ENCODE measurements at places on chromosomes 1 and 21. TPM values are rescaled to one million over a fixed set of nuclear protein-coding genes. Genes with fewer than 3 reads are reported as not detected.

PRKACB gene
- 28.0 TPM for total RNA-seq

DNA sequence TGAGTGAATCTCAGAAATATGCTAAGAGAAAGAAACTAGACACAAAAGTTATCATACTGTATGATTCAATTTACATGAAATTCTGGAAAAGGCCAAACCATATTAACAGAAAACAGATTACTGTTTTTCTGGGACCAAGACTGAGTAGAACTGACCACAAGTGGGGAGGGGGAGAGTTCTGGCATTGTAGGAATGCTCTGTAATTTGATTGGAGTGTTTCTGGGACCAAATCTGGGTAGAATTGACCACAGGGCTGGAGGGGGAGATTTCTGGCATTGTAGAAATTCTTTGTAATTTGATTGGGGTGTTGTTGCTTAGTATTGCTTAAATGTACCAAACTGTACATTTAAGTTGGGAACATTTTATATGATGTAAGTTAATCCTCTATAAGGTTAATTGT, 3.4 kb upstream of the OR10K1 start:
- no peak for DNase-seq

DNA sequence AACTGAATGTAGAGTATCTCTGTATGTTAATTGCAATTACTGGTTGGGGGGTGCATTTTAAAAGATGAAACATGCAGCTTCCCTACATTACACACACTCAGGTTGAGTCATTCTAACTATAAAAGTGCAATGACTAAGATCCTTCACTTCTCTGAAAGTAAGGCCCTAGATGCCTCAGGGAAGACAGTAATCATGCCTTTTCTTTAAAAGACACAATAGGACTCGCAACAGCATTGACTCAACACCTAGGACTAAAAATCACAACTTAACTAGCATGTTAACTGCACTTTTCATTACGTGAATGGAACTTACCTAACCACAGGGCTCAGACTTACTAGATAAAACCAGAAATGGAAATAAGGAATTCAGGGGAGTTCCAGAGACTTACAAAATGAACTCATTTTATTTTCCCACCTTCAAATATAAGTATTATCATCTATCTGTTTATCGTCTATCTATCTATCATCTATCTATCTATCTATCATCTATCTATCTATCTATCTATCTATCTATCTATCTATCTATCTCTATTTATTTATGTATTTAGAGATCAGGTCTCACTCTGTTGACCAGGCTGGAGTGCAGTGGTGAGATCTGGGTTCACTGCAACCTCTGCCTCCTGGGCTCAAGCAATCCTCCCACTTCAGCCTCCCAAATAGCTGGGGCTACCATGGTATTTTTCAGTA, 47.8 kb downstream of the CHML start:
- DNase-seq = no peak

GJA4 gene
- 35.9 TPM for total RNA-seq

ZBTB8A gene
- total RNA-seq = 8.9 TPM

DNA sequence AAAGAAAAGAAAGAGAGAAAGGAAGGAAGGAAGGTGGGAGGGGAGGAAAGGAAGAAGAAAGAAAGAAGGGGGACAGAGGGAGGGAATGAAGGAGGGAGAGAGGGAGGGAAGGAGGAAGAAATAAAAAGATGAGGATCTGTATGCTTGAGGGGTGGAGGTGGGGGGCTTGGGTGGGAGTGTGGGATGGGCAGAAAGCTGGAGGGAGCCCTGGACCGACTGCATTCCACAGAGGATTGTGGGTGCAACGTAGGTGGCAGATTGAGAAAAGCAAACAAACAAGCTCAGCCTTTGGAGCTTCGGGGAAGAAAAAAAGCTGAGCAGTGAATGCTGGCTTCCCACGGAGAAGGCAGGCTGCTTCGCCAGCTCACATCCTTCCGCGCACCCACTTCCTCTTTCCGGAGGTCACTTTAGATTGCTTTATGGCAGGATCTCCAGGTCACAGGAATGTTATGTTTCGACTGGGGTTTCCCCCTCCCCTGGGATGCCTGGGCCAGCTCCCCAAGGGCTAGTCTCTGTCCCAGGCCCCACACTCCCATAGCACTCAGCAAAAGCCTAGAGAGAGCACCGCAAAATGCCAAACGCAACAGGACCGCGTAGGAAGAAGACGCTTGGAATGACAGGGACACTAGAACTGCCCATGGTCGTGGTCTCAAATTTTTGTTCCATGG, 20.7 kb upstream of the LGALS8 start:
- peak; percentile 69 for DNase-seq

GRCh38 chr1:222233444-222234158, 314.3 kb downstream of the HHIPL2 start:
- DNase-seq = no peak

GRCh38 chr1:156998840-156999500, 46.6 kb downstream of the ARHGEF11 start:
- DNase-seq = no peak

DNA sequence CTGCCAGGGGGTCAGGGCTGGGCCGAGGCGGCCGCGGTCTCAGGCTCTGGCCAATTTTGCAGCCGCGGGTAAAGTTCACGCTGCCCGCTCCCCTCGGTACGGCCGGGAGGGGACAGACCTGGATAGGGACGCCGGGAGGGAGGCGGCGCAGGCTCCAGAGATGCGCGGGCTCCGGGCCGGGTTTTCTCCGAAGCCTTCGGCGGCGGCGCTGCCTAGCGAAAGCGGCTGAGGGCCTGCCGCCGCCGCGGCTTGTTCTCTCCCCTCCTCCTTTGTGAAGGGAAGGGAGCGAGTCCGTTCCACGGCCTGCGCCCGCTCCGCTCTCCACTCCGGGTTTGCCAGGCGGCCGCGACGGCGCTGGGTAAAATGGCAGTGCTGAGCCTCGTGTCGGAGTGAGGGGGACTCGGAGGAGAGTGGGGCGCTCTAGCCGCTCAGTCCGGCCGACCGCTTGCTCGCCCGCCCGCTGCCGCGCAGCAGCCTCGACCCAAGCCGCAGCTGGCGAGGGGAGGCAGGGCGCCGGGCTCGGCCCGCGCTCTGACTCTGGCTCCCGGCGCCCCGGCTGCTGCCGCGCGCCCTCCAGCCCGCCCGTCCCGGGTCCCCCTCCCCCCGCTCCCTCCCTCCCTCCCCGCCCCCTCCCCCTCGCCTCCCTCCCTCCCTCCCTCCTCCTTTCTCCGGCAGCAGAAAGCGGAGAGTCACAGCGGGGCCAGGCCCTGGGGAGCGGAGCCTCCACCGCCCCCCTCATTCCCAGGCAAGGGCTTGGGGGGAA, at the start of gene ARID1A:
ARID1A (plus strand) TSS at position 660 of the 763 bp plus-strand sequence. CDS start 389 bp downstream, outside the sequence.
- peak; percentile 97 for DNase-seq

NPHP4 gene
- 18.0 TPM for total RNA-seq

FLG gene
- total RNA-seq = 0.04 TPM

WLS gene
- 81.9 TPM for total RNA-seq

OVAAL gene
- total RNA-seq = not detected

DNA sequence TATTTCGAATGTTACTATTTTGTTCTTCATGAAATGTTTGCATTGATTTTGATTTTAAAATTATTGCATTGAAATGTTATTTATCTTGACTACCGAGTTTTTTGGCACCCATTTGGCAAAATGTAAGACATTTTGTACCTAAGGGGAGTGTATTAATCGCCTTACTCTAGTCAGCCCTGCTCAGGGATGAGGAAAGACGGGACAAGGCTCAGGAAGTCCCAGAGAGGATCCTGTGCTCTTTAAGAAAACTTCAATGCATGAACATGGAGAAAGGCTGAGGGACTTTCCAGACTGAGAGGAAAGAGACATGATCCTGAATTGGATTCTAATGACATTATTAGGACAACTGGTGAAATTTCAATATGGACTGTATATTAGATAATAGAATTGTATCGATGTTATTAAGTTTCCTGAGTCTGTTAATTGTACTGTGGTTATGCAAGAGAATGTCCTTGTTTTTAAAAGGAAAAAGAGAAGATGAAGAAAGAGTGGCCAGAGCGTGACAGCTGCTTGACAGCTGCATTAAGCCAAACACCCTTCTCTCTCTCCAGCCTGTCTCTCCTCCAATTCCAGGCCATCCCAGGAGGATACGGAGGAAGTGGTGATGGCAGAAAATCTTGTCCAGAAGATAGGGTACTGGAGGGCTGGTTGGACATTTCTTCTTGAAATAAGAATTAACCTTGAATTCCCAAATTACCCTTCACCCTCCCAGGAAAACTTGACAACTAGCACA, 66.0 kb downstream of the PLEKHA6 start:
- no peak for DNase-seq

- DNase-seq = no peak
Measured at GRCh38 chr21:31337086-31337485, 7.0 kb downstream of the TIAM1 start.

GJA9 gene
- total RNA-seq = not detected

ST6GALNAC3 gene
- 12.3 TPM for total RNA-seq

GRCh38 chr1:90356991-90357390, 360.1 kb downstream of the BARHL2 start:
- no peak for DNase-seq

SPRR1A gene
- total RNA-seq = not detected

DNA sequence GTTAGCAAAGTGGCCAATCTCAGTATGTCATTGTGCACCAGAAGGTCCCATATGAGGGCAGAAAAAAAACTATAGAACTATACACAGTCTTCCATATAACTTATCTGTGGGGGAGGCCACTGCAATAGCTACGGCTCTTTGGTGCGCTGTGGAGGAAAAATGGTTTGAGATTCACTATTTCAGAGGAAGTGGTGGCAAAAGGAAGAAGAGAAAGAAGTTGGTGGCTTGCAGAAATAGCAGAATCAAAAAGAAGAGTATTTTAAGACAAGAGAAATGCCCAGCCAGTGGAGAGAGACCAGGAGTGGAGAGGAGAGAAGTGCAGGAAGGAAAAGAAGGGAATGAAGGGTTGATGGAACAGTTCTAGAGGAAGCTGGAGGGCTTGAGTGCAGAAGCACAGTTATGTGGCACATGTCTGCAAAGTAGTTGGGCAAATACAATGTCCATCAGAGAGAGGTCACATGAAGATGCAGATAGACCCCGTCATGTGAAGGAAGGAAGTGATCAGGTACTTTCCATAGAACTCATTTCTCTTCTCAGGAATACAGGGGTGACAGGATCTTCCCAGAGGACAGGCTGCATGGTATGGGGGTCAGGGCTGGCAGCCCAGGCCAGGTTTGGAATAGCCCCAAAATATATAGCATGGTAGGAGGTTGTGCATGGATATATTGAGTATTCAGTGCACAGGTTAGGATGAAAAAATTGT, 64.6 kb downstream of the RUNX1 start:
- no peak for DNase-seq

KPRP gene
- not detected for total RNA-seq

DNA sequence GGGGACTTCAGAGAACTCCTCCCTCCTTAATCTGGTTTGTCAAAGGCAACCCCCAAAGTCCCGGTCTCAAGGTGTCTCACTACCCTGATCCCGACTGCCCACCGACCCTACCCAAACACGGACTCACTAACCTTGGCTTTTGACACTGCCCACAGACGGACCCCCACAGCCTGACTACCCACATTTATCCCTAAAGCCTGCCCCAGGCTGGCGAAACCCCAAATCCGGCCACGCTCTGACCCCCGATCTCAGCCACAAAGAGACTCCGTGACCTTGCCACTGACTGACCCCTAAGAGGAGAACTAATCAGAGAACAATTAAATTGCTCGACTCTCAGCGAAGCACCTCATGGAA, 5.2 kb downstream of the ID3 start:
- DNase-seq = no peak

GRCh38 chr1:244322181-244322580, 129.5 kb downstream of the ADSS2 start:
- DNase-seq = no peak

GRCh38 chr1:157697781-157698569, 2.6 kb downstream of the FCRL3 start:
- DNase-seq = no peak

CLEC20A gene
- total RNA-seq = 3.2 TPM

GRCh38 chr1:84668185-84668584, 22.1 kb downstream of the SSX2IP start:
- DNase-seq = no peak

GUCA2A gene
- total RNA-seq = not detected

DNA sequence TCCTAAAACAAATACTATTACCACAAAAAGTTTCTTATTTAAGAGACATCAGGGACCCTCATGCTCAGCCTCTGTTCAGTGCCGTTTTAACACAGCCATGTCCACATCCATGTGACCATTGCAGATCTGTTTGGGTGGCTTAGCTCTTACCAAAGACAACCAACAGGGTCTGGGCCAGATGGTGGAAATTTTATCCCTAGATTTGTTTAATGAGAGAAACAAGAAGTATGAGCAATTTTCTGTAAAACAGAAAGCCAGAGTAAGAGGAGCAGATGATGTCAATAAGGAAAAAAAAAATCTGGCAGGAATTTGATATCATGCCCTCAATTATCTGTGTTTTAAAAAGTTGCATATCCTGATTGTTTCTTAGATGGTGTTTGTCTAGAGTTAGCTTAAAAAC, 299.9 kb downstream of the TM2D1 start:
- no peak for DNase-seq

DNA sequence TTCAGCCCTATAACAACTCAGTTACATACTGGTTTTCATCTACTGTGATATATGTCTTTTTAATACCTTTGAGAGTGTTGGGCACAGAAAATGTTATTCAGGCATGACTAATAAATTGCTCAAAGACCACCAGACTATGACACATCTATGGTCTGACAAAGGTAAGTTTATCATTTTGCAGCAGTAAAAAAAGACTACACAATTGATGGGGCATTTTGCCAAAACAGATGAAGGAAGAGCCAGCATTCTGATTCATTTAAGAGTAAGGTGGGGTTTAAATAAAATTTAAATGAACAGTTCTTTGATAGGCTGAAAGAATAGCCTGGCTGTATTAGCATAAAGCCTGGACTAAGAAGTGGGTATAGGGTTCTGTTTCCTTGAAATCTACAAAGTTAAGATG, 8.8 kb upstream of the RNPC3 start:
- DNase-seq = no peak

DNA sequence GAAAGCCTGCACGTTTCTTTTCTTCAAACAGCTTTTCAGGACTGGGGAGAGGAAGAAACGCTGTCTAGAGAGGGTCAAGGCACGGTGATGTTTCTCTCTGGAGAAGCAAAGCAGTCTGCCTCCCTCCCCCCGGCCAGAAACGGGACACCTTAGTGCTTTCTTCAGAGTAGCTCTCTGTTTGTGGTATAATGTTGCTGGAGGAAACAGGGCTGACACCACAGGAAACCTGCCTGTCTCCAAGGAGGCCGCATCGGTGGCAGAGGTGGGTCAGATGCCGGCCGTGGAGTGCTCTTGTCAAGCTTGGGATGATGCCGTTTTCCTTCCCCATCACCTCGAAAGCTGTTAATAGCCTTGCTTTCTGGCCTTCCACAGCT, 139.4 kb downstream of the DHRS3 start:
- no peak for DNase-seq

C4BPB gene
- 1.8 TPM for total RNA-seq

DMBX1 gene
- 0.13 TPM for total RNA-seq
